Stimulated activated CD4-positive, alpha-beta T cell treated with anti-CD3 and anti-CD28 coated beads, Interleukin-2, amount 100 ng/mL, for 24 hours (primary cell): ENCODE measurements at places on chromosomes 4 and X.

GRCh38 chrX:52977953-52978352 is 19.6 kb upstream of the FAM156A start:
- no peak for DNase-seq

GRCh38 chr4:44493924-44494323 is 45.3 kb upstream of the KCTD8 start:
- DNase-seq, result no peak

- no peak for DNase-seq
Measured at GRCh38 chrX:69216911-69217310, 51.7 kb upstream of the PJA1 start.

- DNase-seq, result no peak
Measured at GRCh38 chr4:78529569-78530209, 21.9 kb upstream of the ANXA3 start.

DNA sequence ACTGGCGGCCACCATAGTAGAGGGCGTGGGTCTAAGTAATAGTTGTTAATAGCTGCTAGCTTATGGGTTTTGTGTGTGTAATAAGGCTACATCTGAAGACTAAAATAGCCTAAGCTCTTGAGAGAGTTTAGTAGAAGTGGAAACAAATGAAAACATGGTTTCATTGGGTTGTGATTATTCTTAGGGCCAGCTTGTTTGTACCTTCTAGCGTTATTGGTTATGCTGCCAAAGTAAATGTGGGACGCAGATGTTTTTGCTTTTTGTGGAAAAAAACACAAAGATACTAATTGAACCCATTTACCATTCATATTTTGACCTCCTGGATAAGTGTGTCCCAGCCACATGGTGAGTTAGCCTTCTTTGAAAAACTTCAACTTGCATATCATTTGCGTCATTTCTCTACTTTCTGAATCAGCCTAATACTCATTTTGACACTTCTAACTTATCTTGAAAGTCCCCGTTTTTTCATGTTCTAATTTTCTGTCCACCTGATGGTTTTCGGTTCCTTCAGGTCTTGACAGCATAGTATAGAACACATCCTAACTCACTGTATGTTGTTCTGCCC is 305.3 kb downstream of the FRMPD4 start:
- DNase-seq, result no peak

- DNase-seq, result no peak
Measured at GRCh38 chr4:141575884-141576283, 60.5 kb upstream of the IL15 start.

DNA sequence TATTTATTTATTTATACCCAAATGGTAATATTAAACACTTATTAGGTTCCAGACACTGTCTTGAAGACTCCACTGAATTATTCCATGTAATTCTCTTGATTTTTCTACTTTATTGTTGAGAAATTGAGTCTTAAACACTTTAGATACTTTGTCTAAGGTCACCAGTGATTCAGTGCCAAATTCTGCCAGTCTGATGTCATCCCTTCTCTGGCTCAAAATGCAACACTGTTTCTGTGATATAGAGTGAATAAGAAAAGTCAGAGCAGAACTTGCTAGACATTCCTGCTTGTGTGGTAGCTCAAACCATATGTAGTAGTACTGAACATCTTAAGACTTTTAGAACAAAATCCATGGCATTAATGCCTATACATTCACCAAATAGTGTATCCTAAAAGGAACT is 164.3 kb downstream of the GABRB1 start:
- DNase-seq, result no peak

DNA sequence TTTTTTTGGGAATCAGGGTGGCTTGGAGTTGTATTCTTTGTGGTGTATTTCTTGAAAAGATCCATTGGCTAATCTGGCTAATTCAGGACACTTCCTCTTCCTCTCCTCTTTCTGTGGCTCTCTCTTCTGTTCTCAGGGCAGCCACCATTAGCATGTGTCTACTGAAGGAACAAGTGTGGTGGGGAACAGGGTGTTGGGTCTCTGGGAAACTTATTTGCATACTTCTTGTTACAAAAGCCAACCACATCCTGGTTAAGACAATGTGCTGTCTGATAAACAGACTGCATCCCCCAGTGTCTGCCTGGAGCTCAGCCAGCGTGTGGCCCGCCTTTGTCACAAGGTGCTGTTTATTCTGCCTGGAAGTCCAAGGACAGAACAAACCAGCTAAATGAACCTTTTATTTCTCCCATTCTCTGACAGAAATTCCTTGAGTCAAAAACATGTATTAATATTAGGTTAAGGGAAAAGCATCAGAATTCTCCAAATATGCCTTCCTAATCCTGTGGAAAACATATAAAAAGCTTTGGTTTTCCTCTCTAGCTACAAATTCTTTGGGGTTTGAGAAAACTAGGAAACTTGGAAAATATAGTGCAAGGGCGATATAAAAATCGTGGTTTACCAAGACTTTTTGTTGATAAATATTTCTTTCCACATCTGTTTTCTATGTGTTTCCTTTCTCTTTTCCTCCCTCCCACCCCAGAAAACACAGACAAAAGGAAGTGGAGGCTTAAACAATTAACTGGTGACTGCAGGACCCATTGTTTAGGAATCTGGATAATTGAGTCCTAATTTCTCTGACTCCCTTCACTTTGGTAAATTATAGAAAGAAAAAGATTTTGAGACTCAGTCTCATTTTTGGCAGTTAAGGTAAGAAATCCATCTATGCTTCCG is 203.6 kb downstream of the SPRY1 start:
- peak; percentile 22 for DNase-seq

DNA sequence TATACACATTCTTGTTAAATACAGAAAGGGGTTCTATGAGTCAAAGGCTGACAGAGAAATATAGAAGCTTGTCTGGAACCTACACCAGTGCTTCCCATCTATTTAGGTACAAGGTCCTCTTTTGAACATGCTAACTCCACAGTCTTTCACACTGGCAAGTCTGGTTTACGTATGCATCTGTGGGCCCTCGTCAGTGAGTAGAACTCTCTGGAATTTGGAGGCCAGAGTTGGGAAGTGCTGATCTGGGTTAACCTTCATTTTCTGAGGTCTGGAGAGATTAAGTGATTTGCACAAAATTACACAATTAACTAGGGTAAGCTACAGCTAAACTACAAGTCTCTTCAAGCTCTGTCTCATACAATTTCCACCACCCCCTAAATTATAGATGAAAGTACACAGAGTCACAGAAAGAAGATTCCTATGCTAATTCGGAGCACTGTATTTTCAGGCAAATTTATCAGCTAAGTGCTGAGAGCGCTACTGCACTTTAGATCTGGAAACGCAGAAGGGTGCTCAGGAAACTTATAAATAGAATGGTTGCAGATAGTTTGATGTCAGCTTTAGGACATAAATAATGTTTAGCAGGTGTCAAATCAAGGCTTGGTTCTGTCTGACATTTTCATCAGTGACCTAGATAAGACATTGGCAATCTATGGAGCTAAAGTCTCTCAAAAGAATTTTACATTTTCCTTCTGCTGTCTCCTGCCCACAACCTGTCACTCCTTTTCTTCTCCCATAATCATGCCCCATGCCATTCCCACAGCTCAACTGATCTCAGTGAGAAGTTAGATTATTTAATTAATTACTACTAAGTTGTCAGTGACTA is 43.0 kb upstream of the PDLIM5 start:
- no peak for DNase-seq

GRCh38 chrX:55135171-55135570 is 46.4 kb downstream of the PAGE2 start:
- peak; percentile 21 for DNase-seq
